ENCODE measurements at places on chromosomes 11 and 22.
A peak's percentile ranks its signal among the peaks of the same experiment; 100 is the strongest.

GRCh38 chr11:77819921-77820564 is 479 bp downstream of the RSF1 start:
- DNase-seq = peak; percentile 35
- H3K36me3 ChIP-seq = peaks cover 7% of the 10 kb centered on the region
- H3K4me1 ChIP-seq = peaks cover 32% of the 10 kb centered on the region

- no peaks in the 10 kb centered on the region for H3K4me1 ChIP-seq
- peaks cover 5% of the 10 kb centered on the region for H3K27me3 ChIP-seq
- no peak overlapping the region for H3K4me3 ChIP-seq
- H3K36me3 ChIP-seq = no peaks in the 10 kb centered on the region
Measured at GRCh38 chr11:19453651-19454257, 213.0 kb upstream of the E2F8 start.

DNA sequence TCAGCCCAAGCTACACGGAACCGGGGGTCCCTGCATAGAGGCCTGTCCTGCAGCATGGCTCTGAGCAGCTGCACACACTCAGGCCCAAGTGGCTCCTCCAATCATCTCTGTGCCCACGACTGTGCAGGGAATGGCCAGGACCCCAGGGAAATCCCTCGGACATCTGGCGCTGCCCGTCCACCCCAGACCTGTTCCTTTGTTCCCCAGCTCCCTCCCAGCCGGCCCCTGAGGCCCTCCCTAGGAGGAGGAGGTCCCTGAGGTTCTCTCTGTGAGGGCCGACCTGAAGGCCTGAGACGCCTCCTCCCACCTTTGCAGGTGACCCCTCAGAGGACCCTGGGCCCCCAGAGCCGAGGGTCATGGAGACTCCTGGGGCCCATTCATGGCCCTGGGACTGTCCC is 1.1 kb downstream of the MLC1 start:
- H3K4me3 ChIP-seq = no peak overlapping the region
- H3K27ac ChIP-seq = no peak overlapping the region
- peaks cover 7% of the 10 kb centered on the region for H3K36me3 ChIP-seq
- peaks cover 46% of the 10 kb centered on the region for H3K27me3 ChIP-seq
- DNase-seq = no peak

DNA sequence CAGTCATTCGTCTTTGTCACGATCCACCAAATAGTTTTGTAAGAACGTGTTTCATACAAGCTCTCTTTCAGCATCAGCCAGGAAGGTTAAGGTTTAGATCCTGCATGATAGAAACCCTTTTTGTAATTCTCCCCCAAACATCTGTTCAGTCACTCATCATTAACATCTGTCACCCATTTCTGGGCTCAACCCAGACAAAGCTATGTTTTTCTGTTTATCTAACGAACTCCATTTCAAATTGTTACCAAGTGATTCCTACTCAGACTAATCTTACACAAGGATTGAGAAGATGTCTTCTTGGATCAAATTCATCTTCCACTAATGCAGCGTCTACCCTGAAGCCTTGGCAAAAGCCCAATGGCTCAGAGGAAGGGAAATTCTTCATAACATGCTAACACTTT is 58.8 kb downstream of the FZD4 start:
- no peak overlapping the region for H3K27ac ChIP-seq
- H3K27me3 ChIP-seq = no peaks in the 10 kb centered on the region
- no peak overlapping the region for H3K4me3 ChIP-seq
- H3K36me3 ChIP-seq = no peaks in the 10 kb centered on the region
- H3K4me1 ChIP-seq = no peaks in the 10 kb centered on the region

DNA sequence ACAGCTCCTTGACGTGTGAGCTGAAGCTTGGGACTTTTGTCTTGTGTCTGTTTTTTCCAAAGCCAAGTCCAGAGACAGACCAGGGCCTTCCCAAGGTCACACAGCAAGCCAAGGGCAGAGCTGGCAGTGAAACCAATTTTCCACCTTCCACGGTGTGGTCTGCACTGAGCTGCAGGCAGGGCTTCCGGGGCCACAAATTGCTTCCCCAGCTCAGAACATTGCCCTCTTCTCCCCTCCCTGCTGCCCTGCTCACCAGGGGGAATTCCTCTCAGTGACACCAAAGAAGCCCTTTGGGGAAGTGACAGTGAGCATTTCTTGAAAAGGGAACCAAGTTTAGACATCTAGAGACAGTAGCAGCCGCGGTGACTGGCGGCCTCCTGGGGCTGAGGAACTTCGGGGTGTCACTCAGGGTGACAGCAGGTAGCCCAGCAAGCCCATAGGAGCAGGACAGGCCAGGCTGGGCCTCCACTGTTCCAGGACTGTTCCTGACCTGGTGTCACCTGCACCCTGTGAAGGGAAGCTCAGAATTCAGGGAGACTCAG is 9.2 kb downstream of the FXYD2 start:
- H3K27me3 ChIP-seq = no peaks in the 10 kb centered on the region
- peaks cover 94% of the 10 kb centered on the region for H3K4me1 ChIP-seq
- peak overlapping the region; percentile 94 for H3K4me3 ChIP-seq
- peak; percentile 88 for DNase-seq
- peaks cover 7% of the 10 kb centered on the region for H3K36me3 ChIP-seq
- peak overlapping the region; percentile 100 for H3K27ac ChIP-seq

DNA sequence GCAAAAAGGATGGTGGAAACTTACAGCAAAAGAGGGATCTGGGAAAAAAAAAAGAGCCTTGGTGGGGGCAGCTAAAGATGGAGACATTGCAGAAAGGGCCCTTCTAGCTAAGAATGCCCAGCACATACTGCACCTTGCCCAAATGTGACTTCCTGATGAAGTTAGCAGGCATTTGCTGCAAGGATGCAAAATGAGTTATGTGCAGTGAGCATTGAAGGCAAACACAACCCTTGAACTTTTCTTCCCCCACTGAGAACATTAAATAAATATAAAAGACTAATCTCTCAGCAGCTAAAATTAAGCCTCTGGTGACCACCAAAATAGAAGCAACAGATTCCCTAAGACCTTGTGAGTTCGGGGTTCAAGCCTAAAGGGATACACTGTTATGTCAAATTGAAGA is 129.9 kb downstream of the ARL14EP start:
- no peaks in the 10 kb centered on the region for H3K36me3 ChIP-seq
- H3K27me3 ChIP-seq = peaks cover 3% of the 10 kb centered on the region
- DNase-seq = no peak

DNA sequence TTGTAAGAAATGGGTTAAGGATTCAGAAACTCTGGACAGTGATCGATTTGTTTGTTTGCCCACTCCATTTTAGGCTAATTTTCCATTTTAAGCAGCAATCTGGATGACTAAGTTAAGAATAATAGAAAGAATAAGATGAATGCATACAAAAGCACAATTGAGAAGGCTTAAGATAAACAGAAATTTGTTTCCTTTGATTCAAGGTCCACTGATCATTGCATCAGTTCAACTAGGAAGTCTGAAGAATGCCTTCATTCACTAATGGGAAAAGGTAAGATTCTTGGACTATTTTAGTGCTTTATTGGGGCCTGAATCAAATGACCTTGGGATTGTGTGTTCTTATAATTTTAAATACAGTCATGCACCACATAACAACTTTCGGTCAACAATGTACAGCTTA is 140.8 kb downstream of the CADM1 start:
- no peak for DNase-seq
- no peak overlapping the region for H3K27ac ChIP-seq
- H3K4me3 ChIP-seq = no peak overlapping the region
- H3K4me1 ChIP-seq = no peaks in the 10 kb centered on the region

- no peak overlapping the region for H3K4me3 ChIP-seq
- peaks cover 26% of the 10 kb centered on the region for H3K4me1 ChIP-seq
- DNase-seq = no peak
- H3K27ac ChIP-seq = no peak overlapping the region
Measured at GRCh38 chr11:18016789-18017188, 3.9 kb upstream of the SERGEF start.

DNA sequence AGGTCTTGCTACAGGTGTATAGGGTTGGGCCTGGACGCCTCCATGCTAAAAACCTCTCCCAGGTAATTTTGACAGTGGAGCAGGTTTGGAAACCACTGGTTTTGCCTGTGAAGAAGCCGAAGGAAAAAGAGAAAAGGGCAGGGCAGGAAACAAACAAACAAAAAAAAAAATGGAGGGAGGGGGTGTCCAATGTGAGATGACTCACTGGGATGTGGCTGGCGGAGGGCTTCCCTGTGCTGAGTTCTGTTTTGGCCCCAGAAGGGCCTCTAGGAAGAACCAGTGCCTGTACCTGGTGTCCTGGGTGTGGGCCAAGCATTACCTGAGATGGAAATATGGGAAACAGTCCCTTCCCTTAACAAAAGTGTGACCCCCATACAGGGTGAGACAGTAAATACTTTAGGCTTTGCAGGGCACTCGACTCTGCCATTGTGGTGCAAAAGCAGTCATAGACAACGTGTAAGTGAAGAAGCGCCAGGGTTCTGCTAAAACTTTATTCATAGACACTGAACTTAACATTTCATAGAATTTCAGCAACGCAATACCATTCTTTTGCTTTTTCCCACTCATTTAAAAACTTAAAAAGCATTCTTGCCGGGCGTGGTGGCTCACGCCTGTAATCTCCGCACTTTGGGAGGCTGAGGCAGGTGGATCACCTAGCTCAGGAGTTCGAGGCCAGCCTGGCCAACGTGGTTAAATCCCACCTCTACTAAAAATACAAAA is 9.5 kb upstream of the DGKZ start:
- H3K4me3 ChIP-seq = no peak overlapping the region
- no peak overlapping the region for H3K27ac ChIP-seq
- no peaks in the 10 kb centered on the region for H3K36me3 ChIP-seq
- peaks cover 17% of the 10 kb centered on the region for H3K4me1 ChIP-seq

DNA sequence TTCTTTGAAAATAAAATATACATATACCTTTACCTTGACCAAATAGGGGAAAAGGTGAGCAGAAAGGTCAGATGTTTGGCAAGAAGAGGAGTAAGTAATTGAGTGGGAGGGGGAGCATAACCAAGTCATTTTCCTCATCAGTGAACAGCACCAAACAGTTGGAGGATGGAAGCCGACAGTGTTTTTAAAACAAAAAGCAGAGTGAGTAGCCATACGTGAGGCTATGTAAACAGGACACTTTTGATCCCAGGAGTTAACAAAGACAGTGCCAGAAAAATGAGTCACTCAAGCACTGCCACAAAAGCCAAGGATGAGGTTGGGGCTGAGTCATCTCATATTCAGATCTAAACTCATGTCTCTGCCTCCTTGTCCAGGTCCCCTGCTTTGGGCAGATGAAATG is 734.7 kb downstream of the KCNA4 start:
- no peaks in the 10 kb centered on the region for H3K27me3 ChIP-seq
- DNase-seq = no peak
- H3K4me3 ChIP-seq = no peak overlapping the region
- no peaks in the 10 kb centered on the region for H3K4me1 ChIP-seq

GRCh38 chr11:111764621-111765020 is 1.6 kb downstream of the PPP2R1B start:
- no peaks in the 10 kb centered on the region for H3K27me3 ChIP-seq
- H3K4me1 ChIP-seq = peaks cover 33% of the 10 kb centered on the region
- H3K36me3 ChIP-seq = peaks cover 35% of the 10 kb centered on the region
- DNase-seq = no peak
- H3K27ac ChIP-seq = no peak overlapping the region
- no peak overlapping the region for H3K4me3 ChIP-seq

- H3K4me1 ChIP-seq = peaks cover 47% of the 10 kb centered on the region
- peaks cover 3% of the 10 kb centered on the region for H3K36me3 ChIP-seq
- no peak overlapping the region for H3K27ac ChIP-seq
- peaks cover 61% of the 10 kb centered on the region for H3K27me3 ChIP-seq
- no peak for DNase-seq
- no peak overlapping the region for H3K4me3 ChIP-seq
Measured at GRCh38 chr22:29482253-29482652, 2.2 kb downstream of the NEFH start.

- peaks cover 39% of the 10 kb centered on the region for H3K4me1 ChIP-seq
- H3K4me3 ChIP-seq = no peak overlapping the region
- peaks cover 45% of the 10 kb centered on the region for H3K36me3 ChIP-seq
- DNase-seq = no peak
Measured at GRCh38 chr11:83069441-83070043, 2.2 kb downstream of the RAB30 start.

DNA sequence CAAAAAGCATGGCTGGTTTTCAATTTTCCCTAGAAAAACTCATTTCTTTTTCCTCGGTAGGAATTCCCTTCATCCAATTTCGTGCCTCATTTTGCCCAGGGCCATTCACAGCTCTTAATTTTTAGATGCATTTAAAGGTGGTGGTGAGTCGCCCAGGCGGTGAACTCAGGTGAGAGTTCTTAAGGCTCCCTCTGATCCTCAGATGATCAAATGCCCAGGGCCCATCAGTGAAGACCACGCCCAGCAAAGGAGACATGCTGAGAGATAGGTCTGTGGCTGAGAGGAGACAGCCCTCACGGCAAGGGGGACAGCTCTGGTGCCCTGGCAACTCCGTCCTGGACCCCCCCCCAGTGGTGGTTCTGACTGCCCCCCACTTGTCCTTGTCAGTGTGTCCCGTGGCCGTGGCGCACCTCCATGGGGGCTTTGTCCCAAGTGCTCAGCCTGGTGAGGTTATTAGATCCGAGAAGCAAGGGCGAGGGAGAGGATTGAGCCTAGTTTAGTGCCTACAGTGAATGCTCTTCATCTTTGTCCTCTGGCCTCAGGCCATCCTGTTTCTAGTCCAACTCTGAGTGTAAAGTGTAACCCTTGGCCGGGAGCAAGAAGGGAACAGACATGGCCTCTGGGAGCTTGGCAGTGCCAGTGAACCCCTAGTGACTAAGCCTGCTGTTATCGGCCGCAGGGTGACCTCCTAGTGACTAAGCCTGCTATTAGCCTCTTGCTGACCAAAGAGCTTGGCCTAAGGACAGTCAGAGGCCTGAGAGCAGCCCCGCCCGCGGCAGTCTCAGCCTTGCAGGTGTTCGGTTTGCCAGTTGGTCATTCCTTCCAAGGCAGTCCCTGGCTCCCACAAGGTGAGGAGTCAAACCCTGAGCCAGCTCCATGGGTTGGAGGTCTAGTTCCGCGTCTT is 83.5 kb downstream of the CTTN start:
- H3K36me3 ChIP-seq = no peaks in the 10 kb centered on the region
- no peak overlapping the region for H3K27ac ChIP-seq
- no peaks in the 10 kb centered on the region for H3K4me1 ChIP-seq
- peaks cover 9% of the 10 kb centered on the region for H3K27me3 ChIP-seq

GRCh38 chr11:28168718-28169117 is 60.5 kb downstream of the METTL15 start:
- no peaks in the 10 kb centered on the region for H3K27me3 ChIP-seq
- no peak overlapping the region for H3K4me3 ChIP-seq
- H3K27ac ChIP-seq = no peak overlapping the region

- no peak for DNase-seq
- H3K4me3 ChIP-seq = no peak overlapping the region
- H3K4me1 ChIP-seq = no peaks in the 10 kb centered on the region
Measured at GRCh38 chr22:45922256-45922655, 54.7 kb downstream of the WNT7B start.

GRCh38 chr11:113137713-113138529 is 176.5 kb upstream of the TTC12 start:
- H3K4me3 ChIP-seq = no peak overlapping the region
- no peak overlapping the region for H3K27ac ChIP-seq
- H3K27me3 ChIP-seq = peaks cover 26% of the 10 kb centered on the region
- H3K36me3 ChIP-seq = no peaks in the 10 kb centered on the region

- H3K27me3 ChIP-seq = peaks cover 8% of the 10 kb centered on the region
- H3K36me3 ChIP-seq = peaks cover 1% of the 10 kb centered on the region
- DNase-seq = no peak
- H3K4me1 ChIP-seq = peaks cover 19% of the 10 kb centered on the region
Measured at GRCh38 chr11:288478-289397, at the start of gene PGGHG. PGGHG (plus strand) TSS chr11:289126; CDS start chr11:289817, 691 bp downstream.

GRCh38 chr11:88050247-88050646 is 125.0 kb downstream of the RAB38 start:
- H3K36me3 ChIP-seq = no peaks in the 10 kb centered on the region
- no peak for DNase-seq
- H3K4me3 ChIP-seq = no peak overlapping the region
- H3K4me1 ChIP-seq = no peaks in the 10 kb centered on the region
- H3K27me3 ChIP-seq = no peaks in the 10 kb centered on the region

- H3K4me3 ChIP-seq = no peak overlapping the region
- H3K4me1 ChIP-seq = peaks cover 9% of the 10 kb centered on the region
- H3K36me3 ChIP-seq = no peaks in the 10 kb centered on the region
- no peak overlapping the region for H3K27ac ChIP-seq
- no peaks in the 10 kb centered on the region for H3K27me3 ChIP-seq
- DNase-seq = no peak
Measured at GRCh38 chr11:115706626-115707135, 202.5 kb upstream of the CADM1 start.

Data from stimulated activated naive B cell treated with anti-CD40 and anti-IgM and Interleukin-4, amounts not matched to agents 10 μg/mL and 1 μg/mL and 100 μg/mL, for 72 hours (primary cell).